ENCODE measurements at places on chromosomes 11 and 22.

DNA sequence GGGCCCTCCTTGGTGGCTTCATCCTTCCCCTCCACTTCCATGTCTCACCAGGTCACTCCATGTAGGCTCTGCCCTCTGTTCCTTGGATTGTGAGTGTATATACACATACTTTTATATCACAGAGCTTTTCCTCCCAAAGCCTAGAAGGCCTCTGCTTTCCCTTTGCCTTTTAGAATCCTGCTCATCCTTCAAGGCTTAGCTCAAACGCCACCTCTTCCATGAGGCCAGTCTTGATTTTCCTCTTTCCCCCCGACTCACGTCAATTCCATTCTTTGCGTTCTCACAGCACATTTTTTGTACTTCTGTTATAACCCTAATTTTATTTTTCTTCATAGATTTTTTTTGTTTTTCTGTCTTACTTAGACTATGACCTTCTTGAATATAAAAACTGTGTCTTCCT, 3.8 kb downstream of the ABCG4 start:
- DNase-seq = no peak

GRCh38 chr11:96397863-96398262, 8.1 kb downstream of the JRKL start:
- no peak for DNase-seq

GRCh38 chr11:16295592-16295991, 60.8 kb downstream of the SOX6 start:
- no peak for DNase-seq

GRCh38 chr11:112172362-112172994, 2.8 kb upstream of the BCO2 start:
- DNase-seq = no peak

All from stimulated activated CD4-positive, alpha-beta T cell treated with anti-CD3 and anti-CD28 coated beads, TNF-alpha, amount 100 ng/mL, for 4 hours (primary cell).